ENCODE measurements at places on chromosomes 2 and 18.

- no peak for DNase-seq
These were observed 206.7 kb downstream of the EIPR1 start for GRCh38 chr2:3170792-3171455.

DNA sequence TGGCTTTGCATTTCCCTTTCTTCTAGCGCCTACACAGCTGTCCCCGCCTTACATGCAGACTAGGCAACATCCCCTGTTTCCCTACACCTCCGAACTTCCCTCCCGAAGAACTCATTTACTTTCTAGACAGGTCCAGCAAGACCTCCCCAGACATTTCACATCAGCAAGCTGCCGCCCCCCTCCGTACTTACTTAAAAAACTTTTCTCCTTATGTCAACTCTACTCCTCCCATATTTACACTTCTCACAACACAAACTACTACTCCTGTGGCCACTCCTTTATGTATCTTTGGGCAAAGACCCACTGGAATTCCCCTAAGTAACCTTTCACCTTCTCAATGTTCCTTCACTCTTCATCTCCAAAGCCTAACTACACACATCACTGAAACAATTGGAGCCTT lies 20.4 kb upstream of the ZNF397 start:
- DNase-seq: no peak

DNA sequence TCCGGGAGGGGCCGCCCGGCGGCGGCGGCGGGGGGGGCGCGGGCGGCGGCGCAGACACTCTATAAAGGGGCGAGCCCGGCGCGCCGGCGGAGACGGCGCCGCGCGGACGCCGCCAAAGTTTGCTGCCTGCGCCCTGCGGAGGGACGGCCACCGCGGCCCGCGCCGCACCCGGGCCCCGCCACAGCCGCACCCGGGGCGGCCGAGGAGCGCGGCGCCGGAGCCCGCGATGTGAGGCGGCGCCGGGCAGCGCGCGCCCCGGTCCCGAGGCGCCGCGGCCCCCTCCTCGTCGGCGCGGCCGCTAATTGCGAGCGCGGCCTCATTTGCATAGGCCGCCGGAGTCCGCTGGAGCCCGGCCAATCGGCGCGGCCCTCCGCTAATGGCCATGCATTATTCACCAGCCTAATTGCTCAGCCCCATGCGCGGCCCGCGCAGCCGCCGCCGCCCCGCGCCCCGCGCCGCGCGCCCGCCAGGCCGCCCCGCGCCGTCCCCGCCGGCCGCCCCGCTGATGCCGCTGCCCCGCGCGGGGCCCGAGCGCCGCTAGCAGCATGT lies at the start of gene SALL3:
Gene SALL3 (plus strand): TSS at position 89 of the 549 bp plus-strand sequence. CDS start 457 bp downstream, at position 546.
- no peak for DNase-seq

- peak; percentile 11 for DNase-seq
These were observed 79.4 kb upstream of the ASB18 start for GRCh38 chr2:236343400-236344161.

GRCh38 chr2:23649303-23649702 lies 264.3 kb downstream of the KLHL29 start:
- DNase-seq: no peak

DNA sequence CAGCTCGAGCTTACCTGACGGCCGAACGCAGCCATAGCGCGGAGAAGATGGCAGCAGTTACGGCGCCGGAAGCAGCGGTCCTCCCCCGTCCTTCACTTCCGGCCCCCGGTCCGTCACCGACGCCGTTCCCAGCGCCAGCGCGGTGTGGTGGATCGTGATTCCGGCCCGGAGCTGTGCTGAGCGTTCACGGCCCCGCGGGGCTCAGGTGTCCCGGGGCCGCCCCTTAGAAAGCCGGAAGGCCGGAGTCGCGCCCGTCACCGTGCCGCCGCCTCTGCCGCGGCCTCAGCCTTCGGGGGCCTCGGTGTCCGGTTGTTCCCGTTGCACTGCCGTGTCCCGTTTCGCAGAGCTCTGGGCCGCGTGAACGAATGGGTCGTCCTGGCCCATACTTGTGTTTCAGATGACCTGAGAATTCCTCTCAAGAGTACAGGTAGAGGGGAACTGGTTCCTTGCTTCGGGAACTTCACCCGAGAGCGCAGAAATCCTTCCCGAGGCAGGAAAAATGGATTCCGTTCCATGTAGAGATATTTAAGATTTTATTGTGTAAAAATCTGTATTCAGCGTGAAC lies at the start of gene MTERF4:
Gene MTERF4 (minus strand): TSS at position 49 of the 565 bp plus-strand sequence. CDS start 14 bp downstream, at position 35.
- peak; percentile 69 for DNase-seq

DNA sequence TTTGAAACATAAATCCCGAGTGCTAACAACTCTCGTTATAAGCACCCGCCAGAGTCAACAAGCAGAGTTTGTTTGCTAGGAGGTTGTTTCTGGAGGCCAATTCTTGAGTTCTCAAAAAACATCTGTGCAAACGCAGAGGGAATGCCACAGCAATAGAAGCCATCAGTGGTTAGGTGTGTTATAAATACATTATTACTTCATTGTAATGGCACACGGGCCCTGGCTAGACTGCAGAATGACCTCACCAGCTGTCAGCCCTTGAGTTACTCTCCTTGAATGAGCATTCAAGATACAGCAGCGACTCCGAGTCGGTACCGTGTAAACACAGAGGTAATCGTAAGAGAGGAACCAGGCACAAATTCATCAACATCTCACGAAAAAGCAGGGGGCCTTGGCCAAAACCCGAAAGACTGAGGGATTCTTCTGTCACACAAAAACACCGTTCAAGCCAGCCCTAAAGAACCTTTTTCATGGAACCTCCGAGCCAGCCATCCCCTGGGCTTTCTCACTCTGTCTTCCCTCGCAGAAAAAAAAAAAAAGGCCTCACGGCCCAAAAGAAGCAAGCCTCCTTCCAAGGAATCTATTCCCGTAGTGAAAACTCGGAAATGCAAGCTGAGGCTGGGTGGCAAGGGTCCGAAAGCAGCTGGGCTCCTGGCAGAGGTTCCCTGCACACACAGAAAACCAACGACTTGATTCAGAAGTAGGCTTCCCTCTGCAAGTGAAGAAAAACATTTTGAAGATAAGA lies 133.7 kb upstream of the MEIS1 start:
- DNase-seq: no peak

GRCh38 chr2:188381614-188382013 lies 89.9 kb downstream of the GULP1 start:
- DNase-seq: no peak

- no peak for DNase-seq
These were observed 725 bp downstream of the FIGN start for GRCh38 chr2:163734881-163735684.

DNA sequence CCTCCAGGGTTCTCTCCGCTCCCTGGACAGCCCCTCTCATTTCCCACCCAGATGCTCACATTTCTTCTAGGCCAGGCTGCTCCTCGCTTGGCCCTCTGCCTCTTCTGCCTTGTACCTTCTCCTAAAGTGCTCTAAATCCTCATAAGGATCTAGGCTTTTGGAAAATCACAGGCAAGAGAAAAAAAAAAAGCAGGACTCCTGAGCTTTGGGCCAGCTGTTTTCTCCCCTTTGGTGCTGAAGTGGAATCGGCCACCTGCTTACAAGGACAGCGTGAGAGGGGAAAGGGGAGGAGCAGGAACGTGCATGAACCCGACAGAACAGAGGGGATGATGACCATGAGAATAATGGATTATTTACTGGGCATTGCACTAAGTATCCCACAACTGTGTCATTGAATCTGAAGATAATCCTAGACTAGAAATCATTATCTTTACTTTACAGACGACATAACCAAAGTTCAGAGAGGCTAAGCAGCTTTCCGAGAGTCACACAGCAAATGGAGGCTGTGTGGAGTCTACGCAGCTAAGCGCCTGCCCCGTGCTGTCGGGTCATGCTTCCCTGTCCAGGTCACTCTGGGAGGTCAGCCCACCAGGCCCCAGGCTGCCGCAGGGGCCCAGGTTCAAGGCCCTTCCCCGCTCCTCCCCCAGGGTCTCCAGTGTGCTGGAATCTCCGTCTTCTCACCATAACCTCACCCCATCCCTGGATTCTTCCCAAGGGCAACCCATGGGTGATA lies 141.9 kb downstream of the PXDN start:
- no peak for DNase-seq

DNA sequence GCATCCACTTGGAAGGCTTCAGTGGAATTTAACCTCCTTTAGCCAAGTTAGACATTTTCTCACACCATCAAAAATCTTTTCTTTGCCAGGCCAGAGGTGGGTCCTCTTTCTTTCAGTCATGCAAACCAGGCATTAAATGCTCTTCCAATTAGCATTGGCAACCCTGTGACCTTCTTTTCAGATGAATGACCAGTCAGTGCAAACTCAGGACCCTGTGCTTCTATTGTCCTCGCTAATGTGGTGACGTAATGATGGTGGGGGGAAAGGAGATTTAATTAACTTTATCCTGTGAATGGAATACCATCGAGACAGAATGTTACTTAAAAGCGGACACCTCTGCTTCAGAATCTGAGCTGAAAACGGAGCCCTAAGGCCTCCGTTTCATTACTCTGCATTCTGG lies 23.2 kb upstream of the STPG4 start:
- no peak for DNase-seq

GRCh38 chr2:5394223-5394622 lies 298.0 kb upstream of the SOX11 start:
- DNase-seq: no peak

DNA sequence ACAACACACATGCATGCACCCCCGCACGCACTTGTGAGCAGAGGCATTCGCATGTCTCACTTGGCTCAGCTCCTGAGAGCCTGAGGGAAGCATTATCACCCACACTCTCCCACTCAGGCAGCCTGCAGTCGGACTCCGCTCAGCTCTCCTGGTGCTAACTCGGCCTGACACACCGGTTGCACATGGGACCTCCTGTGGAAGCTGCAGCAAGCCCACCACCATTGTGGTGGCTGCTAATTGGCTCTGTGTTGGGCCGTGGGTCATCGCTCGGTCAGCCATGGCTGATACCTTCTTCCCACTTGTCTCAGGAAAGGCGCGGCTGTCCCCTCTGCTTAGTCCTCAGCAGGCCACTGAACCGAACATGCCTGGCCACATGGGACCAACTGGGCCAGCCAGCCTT lies 13.7 kb upstream of the TEX261 start:
- DNase-seq: no peak

- DNase-seq: no peak
These were observed 14.9 kb downstream of the LRPPRC start for GRCh38 chr2:43980902-43981301.

DNA sequence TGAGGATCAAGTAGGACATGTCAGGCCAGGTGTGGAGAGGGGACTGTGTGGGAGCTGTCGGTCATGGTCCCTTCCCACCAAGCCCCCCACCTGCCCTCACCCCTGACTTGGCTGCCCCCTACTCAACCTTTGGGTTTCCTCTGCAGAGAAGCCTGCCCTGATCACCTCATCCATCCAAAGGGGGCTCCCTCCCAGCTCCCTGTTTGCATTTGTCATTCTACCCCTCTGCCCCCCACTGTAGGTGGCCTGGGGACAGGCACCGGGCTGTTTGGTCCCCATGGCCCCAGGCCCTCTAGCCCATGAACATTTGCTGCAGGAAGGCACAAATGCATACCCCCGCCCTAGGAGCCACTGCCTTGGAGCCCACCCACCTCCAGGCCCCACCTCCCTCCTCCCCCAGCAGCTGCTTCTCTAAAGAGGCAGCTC lies 115.0 kb downstream of the SMAD7 start:
- DNase-seq: no peak

DNA sequence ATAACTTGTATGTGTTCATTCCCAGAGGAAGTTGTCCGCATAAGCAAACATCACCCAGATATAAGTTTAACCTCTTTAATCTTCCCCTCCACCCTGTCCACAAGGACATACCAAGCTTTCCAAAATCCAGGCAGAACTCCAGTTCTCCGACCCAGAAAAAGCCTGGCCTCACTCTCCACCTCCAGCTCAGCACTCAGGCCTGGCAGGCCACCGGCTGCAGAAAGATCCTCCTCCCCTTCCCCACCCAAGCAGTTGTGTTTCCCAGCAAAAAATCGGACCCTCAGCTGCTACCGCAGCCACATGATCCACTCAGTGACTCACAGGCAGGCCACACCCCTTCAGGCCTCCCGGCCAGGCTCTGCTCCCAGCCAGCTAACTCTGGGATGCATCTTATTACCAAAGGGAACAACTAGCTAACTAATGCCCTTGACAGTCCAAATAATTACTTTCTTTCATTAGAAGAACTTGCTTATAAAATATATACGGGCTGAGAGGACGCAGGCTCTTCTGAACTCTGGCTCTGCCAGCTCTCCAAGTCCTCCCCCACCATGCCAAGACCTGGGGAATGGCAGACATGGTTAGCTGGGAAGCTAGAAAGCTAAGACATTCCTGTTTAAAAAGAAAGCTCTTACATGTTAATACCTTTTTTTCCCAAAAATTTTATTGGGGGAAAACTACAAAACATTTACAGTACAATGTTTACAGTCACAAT lies 4.5 kb downstream of the ZFP36L2 start:
- no peak for DNase-seq

DNA sequence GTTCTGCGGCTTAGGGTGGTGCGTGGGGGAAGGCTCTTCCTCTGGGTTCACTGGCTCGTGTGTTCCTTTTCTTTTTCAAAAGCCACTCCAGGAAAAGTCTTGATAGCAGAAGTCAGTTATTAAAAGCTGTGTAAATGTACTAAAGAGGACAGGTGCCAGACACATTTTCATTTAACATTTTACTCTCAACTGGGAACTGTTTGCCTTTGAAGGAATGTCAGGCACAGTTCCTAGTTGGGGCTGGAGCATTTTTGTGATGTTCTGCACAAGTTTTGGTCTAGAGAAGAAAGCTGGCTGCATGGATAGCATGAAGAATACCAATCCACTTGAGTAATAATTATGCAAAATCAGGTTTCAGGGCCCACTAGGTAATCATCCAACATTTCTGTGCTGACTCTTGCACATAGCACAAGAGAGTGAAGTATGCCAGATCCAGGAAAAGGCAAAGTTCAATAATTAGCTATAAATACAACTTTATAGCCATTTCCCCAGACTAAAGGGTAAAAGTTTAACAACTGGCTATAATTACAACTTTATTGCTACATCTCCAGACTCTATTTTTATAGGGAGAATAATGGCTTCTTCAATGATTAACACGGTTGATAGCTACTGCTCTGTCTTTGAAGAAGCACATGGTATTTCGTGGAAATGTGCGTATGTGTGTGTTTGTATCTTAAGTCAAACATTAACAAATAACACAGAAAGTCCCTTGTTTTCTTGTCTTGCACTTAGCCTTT lies 16.2 kb downstream of the SCYGR8 start:
- no peak for DNase-seq

- no peak for DNase-seq
These were observed 517.2 kb downstream of the NYAP2 start for GRCh38 chr2:225916692-225917091.

DNA sequence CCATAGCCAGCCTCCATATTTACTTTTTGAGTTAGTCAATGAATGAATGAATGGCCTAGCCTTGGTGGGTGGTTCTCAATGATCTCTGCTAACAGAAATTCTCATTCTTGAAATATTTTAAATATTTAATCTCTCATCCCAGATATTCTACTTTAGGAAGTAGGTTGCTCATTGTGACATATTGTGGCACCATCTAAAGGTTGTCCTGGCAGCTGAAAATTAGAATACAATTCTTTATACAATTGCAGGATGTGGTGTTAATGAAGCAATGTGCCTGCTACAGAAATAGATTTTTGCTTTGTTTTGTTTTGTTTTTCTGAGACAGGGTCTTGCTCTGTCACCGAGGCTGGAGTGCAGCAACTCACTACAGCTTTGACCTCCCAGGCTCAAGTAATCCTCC lies 35.8 kb downstream of the SCG2 start:
- no peak for DNase-seq

Measured in stimulated activated CD8-positive, alpha-beta memory T cell treated with anti-CD3 and anti-CD28 coated beads, Interleukin-4, amount 100 ng/mL, for 1 hour (primary cell).